ENCODE measurements at places on chromosomes 5 and 9.
A peak's percentile ranks its signal among the peaks of the same experiment; 100 is the strongest.

- peak; percentile 99 for DNase-seq
These were observed 14.6 kb upstream of the ARSI start for GRCh38 chr5:150317048-150318003.

DNA sequence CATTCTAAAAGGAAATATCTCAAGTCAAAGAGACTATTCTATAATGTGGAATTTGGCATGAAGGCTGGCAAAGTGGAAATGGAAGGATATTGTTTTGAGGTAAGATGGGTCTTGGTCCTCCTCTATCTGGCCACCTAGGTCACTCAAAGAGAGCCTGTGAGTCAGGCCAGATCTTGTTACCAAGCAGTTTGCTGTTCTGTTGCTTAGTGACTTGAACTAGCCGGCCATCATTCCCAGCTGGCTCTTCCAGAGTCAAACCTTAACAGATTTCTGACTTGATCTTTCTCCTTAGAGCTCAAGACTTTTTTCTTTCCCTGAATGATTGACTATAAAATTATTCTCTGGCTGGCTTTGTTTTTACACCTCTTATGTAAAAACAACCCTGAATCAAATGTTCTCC lies 136.1 kb downstream of the PDE4D start:
- DNase-seq = no peak

GRCh38 chr9:116543731-116544400 lies 143.2 kb upstream of the TRIM32 start:
- no peak for DNase-seq

DNA sequence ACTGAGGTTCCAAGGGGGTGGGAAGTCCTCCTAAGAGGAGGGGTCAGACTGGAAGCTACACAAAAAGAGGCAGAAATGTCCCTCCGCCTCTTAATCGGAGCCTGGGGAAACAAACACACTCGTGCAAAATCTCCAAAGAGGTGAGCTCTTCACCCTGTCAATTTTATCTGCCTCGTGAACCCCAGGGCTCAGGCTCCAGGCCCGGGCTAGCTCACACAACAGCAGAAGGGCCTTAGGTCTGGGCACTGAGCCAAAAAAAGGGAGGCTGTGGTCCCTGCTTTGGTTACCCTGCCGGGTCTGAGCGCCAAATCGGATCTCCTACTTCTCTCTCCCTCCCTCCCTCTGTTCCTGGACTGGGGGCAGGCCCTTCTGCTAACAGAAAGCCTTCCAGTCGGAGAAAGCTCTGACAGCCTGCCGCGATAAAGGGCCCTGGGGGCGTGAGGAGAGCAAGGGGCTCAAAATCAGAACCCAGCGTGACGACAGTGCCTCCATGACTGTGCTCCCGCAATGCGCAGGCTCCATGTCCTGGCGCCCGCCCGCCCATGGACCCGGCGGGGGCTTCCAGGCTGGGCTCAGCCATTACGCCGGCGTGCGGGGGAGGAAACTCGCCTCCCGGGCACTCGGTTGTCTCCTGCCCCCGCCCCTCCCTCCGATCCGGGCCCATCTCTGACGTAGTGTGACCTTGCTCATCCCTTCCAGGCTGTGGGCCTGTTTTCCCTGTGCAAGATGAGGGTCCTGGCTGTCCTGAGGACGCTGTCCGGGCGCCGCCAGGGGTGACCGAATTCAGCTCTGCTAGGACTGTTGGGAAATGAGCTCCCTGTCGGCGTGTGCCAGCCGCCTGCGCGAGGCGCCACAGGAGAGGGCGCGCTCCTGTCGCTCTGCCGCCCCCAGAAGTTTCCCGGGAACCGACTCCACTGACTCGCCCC lies 865 bp upstream of the SLC22A4 start:
- DNase-seq = peak; percentile 86

DNA sequence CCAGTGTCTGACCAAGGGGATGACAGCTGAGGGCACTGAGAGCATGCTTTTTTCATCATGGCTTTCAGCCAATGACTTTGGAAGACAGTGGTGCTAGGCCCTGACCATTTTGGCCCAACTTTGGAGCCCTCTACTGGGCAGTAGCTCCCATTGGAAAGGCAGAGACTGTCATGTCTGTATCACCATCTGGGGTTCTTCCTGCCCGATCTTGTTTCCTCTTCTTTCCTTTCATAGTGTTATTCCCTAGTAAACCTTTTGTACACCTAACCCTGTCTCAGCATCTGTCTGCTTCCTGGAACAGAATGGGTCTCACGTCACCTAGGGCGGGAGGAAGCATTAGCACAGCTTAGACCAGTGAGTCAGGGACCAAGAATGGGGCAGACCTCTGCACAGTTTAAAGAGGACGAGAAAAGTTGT lies 97.4 kb upstream of the MAST4 start:
- no peak for DNase-seq

- DNase-seq = no peak
These were observed 29.6 kb downstream of the ZNF366 start for GRCh38 chr5:72477644-72478043.

- DNase-seq = no peak
These were observed 49.8 kb upstream of the IFNK start for GRCh38 chr9:27474305-27474704.

DNA sequence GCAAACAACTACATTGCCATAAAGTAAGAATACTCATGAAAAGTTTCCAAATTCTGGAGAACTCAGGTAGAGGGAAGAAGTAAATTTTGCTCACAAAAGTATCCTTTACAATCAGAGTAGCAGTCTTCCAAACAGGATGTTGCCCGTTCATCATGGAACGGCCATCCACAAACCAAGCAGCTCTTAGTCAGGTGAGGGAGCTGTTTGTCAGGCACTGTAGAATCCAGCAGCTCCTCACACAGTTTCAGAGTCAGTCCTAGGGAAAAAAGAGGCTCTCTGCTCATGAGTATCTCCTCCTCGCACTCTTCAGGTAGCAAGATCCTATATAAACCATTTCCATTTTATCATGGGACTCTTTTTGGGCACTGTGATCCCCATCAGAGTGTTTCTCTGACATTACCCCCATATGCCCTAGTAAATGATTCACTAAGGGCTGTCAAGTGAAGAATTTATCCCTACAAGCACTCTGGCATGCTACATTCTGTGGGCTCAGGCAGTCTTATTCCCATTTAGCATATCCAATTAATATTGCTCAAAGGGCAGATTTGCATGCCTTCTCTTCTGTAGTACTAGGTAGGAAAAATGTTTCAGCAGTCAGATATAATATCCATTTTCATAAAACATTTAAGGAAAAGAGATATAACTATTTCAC lies 97.9 kb downstream of the WDR41 start:
- no peak for DNase-seq

DNA sequence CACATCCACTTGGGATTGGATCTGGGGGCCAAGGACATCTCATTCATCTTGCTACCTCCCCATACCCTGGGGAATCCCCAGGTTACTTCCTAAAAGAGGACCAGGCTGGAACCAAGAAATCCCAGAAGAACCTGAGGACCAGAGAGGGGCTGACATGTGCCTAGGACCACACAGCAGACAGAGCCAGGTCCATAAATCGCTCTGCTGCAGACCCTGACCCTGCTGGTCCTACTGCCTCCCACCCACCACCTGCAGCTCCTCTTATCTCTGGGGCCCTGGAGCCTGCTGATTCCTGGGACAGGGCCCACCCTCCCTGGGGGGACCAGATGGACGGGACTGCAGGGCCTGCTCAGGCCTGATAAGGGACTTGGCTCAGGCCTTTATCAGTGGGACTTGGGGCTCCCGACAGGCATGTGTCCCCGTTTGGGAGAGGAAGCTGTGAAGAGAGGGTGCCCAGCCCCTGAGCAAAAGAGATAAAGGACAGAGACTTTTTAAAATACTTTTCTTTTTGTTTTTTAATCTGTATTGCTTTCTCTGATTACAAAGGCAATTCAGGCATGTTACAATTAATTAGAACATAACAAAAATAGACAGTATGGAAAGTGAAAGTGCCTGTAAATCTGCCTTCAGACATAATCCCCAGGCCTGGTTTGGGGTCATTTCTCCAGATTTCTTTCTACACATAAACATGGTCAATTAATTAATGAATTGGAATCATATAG lies 101.3 kb upstream of the LARP1 start:
- peak; percentile 58 for DNase-seq

GRCh38 chr5:138639326-138639725 lies 64.1 kb upstream of the HSPA9 start:
- no peak for DNase-seq

DNA sequence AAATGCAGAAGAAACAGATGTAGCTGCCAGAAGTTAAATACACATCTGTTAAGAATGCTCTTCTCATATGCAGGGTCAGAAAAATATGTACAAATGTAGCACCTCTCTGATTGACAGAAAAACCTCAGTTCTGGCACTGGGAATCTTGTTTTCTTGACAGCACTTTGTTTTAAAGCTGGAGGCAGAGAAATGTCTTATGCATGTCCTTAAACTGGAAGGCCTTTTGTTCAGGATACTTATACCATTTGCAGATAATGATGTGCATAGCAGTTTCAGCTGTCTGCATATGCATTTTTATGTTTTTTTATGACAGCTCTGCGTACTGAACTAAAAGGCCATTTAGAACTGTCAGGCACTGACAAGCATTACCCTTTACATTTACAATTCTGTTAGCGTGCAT lies 567.9 kb downstream of the EBF1 start:
- no peak for DNase-seq

GRCh38 chr5:170028124-170028523 lies 47.8 kb upstream of the INSYN2B start:
- no peak for DNase-seq

GRCh38 chr5:39433848-39434247 lies 9.1 kb upstream of the DAB2 start:
- no peak for DNase-seq
